ENCODE measurements at places on chromosomes 6 and 20.
A peak's percentile ranks its signal among the peaks of the same experiment; 100 is the strongest.

DNA sequence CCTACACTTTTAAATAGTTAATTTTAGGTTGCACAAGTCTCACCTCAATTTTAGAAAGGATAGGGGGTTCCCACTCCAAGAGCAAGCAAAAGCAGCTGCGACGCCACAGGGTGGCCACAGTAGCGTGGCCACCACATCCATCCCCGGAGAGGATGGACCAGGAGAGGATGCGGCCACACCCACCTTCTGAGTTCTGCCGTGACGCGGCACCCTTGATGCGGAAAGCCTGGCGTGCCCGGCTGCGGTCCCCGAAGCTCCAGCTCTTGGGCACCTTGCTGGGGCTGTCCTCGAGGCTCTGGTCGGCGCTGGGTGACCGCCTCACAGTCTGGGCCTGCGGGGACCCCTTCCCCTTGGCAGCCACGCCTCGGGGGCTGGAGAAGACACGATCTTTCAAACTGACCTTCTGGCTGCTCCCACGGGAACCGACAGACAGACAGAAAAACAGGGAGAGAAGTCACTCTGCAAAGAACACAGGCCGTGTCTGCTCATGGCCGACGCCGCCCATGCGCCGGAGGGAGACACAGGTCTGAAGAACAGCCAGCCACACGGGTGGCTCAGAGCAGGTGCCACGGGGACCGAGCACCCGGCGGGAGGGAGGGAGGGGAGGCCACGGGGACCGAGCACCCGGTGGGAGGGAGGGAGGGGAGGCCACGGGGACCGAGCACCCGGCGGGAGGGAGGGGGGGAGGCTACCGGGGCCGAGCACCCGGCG is 53.7 kb upstream of the CHRNA4 start:
- DNase-seq: no peak

DNA sequence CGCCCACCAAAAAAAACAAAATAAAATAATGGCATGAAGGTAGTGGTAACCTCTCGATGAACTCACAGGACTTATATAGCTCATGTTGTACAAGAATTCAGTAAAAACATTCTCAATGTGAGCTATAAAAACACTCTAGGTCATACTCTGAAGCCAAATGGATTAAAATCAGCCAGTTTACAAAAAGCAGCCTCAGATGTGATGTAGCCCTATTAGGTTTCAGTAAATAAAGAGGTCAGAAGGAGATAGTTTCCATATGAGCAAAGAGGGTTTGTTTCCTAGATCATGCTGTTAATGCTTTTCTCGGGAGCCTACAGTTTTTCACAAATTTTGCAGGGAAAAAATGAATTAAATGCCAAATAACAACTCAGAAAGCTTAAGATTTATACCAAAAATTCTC is 319.5 kb upstream of the HSF2 start:
- DNase-seq: no peak

DNA sequence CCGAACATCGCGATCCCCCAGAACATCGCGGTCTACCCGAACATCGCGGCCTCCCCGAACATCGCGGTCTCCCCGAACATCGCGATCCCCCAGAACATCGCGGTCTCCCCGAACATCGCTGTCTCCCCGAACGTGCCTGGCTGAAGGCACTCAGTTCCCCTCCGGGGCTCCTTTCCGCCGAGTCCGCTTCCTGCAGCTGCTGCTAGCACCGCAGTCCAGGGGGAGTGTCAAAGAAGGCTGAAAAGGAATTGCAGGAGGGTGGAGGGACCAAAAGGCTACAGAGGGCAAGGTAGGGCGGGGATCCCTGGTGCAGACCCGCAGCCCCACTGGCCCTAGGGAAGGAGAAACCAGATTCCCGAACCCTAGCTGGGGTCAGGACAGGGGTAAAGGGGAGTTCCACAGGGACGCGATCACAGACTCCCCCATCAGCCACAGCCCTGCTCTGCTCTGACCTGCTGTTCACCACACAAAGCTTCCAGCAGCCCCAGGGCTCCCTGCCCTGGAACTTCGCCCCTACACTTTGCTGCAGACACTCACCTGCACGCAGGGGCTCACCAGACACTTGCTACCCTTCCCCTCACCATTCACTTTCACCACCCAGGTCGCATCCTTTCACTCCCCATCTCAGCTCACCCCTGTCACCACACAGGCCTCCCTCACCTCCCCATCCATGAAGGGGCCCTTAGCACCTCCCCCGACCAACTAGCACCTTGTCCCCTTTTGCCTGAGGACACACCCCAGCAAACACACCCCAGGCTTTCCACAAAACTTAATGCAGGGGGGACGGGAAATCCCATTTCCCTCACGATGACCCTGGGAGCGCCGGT is 1.7 kb downstream of the ULBP1 start:
- DNase-seq: no peak

GRCh38 chr6:167977717-167978467 is 19.6 kb upstream of the KIF25 start:
- no peak for DNase-seq

DNA sequence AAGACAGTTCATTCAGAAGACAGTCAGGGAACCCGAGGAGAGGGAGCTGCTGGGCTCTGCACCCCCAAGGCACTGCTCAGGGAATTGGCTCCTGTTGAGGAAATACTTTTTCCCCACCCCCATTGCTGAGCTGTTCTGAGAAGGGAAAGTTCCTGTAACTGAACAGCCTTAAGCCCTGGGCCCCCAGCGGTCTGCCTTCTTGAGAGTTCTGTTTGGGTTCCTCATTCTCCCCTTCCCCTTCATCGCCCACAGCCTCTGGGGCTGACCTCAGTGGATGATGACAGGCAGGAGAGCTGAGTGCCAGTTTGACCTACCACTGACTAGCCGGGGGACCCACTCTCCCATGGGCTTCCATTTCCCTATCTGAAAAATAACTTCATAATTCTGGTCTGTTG is 10.7 kb downstream of the HCK start:
- DNase-seq: no peak

GRCh38 chr20:50346374-50347283 is 156.0 kb downstream of the CEBPB start:
- no peak for DNase-seq

DNA sequence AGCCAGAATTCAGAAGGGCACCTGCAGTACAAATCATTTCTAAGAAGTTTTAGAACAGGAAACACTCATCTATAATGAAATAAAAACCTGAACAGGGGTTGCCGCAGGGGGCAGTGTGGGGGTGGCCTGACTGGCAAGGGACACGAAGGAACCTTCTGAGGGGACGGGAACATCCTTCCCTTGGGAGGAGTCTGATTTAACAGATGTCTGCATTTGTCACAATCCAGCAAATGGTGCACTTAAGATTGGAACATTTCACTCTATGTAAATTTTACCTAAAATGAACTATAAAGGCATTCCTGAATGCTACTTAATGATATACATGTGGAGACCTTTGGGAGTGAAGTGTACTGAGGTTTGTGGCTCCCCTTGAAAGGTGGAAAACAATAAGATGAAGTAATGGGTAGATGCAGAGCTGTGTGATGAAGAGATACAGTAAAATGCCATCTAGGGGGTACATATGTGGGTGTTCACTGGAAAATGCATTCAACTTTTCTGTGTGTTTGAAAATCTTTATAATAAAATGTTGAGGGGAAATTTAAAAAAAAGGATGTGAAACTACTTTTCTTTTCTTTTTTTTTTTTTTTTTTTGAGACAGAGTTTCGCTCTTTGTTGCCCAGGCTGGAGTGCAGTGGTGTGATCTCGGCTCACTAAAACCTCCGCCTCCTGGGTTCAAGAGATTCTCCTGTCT is 89.5 kb downstream of the SNX5 start:
- no peak for DNase-seq

DNA sequence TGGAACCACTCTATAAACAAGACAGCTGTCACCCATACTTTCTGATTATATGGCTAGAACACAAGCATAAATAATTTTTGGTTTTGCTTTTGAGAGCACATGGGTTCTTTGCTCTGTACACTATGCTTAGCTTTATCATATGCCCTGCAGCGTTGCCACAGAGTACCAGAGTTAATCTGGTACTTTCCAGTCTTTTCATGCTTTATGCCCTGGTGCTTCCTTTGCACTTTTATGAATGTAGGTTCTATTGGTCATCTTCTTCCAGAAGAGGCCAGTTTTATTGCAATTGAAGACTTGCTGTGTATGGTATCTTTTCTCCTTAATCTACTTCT is 20.8 kb downstream of the SHLD1 start:
- no peak for DNase-seq

- peak; percentile 72 for DNase-seq
Measured at GRCh38 chr6:127880429-127880828, 20.4 kb downstream of the THEMIS start.

DNA sequence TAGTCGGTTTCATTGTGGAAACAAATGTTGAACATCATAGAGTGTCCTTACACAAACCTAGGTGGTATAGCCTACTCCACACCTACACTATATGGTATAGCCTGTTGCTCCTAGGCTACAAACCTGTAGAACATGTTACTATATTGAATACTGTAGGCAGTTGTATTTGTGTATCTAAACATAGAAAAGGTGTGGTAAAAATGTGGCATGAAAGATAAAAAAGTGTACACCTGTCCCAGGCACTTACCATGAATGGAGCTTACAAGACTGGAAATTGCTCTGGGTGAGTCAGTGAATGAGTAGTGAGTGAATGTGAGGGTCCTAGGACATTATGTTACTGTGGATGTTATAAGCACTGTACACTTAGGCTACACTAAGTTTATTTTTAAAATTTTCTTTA is 103.0 kb downstream of the ZFAND3 start:
- no peak for DNase-seq

- DNase-seq: peak; percentile 86
Measured at GRCh38 chr6:158853072-158853879, 34.1 kb upstream of the EZR start.

- no peak for DNase-seq
Measured at GRCh38 chr20:50538276-50538675, 28.1 kb downstream of the PTPN1 start.

DNA sequence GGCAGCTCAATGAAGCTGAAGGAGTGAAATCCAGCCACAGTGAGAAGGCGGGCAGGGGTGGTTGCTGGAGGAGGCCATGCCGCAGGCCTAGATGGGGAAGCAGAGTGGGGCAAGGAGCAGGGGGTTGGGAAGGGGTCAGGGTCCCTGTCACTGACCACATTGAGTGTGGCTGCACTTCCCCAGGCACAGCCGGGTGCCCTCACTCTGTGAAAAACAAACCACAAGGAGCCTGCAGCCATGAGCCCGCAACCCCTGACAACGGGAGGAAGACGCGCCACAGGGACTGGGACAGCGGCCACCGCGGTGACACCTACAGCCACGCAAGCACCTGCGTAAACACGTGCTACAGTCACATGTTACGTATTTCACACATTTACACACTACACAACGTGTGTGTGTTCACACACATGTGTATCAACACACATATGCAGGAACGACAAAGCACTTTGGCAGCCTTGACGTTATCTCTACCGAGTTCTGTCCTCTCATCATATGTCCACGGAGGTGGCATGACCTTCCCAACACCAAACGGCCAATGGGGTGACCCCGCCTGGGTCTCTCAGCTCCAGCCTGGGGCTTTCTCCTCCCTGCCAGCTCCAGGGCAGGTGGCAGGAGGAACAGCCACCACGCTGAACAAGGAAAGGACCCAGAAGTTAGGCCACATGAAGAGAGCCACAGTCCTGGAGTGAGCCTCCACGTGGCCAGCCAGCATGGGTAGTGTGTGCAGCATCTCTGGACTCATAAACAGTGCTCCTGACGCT is 137.6 kb upstream of the RPS6KA2 start:
- no peak for DNase-seq

DNA sequence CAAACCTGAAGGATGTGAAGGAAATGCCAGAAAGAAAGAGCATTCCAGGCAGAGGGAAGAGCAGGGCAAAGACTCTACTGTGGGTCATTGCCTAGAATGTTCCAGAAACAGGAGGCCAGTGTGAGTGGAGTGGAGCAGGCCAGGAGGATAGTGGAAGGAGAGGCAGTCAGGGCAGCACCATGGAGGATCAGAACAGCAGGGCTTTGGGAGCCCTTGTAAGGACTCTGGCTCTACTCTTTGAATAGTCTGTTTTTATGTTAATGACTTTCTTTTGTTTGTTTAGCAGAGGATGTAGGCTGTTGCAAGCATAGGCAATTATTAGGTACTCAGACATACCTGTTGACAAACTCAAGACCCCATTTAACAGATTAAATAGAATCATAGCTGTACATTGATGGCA is 23.6 kb upstream of the FBXL4 start:
- no peak for DNase-seq

DNA sequence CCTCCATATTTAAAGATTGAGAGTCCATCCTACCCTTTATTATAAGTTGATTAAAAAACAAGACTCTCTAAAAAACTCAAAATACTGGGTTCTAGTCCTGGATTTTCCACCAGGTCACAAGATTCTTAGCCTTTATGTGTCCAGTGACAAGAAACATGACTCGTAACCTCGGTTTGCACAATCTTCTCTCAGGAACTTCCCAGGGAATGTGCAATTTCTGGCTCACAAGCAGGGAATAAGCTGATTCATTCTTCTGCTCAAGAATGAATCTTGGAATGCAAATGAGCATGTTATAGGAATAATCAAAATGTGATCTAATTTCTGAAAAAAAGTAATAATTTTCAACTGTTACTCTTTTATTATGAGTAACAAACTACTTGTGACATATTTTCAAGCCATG is 45.1 kb downstream of the OGFRL1 start:
- DNase-seq: no peak

DNA sequence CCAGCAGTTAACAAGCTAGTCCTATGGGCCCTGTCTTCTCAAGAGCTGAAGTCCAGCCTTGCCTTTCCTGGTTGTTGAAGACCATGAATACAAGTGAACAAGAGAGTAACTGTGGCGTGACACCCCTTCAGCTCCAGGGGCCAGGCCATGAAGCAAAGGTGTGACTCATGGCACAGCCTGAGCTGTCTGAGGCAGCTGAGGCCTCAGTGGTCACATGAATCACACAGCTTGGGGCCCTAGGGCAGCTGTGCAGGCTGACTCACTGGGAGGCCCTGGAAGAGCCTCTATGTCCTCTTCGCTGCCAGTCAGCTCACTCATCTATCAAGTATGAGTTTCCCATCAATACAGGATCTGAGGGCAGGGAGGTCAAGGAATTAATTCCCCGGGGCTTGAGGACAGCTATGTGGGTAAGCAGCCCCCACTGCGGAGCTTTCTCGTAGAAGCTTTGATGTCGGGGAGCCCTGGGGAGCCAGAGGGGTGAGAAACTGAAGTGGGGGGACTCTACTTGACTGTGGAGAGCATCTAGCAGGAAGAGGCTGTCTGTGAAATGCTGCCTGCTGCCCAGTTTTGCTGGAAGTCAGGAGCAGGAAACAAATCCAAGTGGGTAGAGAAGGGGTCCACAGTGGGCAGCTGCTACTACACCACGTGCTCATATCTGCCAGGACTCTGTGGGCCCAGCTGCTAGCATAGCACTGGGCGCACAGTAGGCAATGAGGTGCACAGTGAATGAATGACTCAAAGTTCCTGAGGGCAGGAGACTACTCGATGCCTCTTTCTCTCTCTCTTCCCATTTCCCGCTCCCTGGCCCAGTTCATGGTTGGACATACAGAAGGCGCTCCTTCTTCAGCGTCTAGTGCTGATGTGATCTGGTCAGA is 13.7 kb upstream of the FAM83C start:
- DNase-seq: peak; percentile 94

Measured in activated CD4-positive, alpha-beta T cell treated with anti-CD3 and anti-CD28 coated beads, Interleukin-2, Interleukin-4, amounts not matched to agents 100 ng/mL and 50 ng/mL, durations not matched to agents 16 hours and 8 hours (primary cell).